WTC11 (cell line): ENCODE measurements at places on chromosomes 5 and 9.

- peak; percentile 57 for DNase-seq
These were observed 44.2 kb downstream of the NIPSNAP3B start for GRCh38 chr9:104808035-104808614.

- peak; percentile 30 for DNase-seq
These were observed 8.5 kb downstream of the GRHPR start for GRCh38 chr9:37430841-37431597.

GRCh38 chr9:90842996-90843395 lies 41.4 kb downstream of the SYK start:
- DNase-seq, result no peak

- DNase-seq, result no peak
These were observed 540.8 kb downstream of the BNC2 start for GRCh38 chr9:16329671-16330113.

DNA sequence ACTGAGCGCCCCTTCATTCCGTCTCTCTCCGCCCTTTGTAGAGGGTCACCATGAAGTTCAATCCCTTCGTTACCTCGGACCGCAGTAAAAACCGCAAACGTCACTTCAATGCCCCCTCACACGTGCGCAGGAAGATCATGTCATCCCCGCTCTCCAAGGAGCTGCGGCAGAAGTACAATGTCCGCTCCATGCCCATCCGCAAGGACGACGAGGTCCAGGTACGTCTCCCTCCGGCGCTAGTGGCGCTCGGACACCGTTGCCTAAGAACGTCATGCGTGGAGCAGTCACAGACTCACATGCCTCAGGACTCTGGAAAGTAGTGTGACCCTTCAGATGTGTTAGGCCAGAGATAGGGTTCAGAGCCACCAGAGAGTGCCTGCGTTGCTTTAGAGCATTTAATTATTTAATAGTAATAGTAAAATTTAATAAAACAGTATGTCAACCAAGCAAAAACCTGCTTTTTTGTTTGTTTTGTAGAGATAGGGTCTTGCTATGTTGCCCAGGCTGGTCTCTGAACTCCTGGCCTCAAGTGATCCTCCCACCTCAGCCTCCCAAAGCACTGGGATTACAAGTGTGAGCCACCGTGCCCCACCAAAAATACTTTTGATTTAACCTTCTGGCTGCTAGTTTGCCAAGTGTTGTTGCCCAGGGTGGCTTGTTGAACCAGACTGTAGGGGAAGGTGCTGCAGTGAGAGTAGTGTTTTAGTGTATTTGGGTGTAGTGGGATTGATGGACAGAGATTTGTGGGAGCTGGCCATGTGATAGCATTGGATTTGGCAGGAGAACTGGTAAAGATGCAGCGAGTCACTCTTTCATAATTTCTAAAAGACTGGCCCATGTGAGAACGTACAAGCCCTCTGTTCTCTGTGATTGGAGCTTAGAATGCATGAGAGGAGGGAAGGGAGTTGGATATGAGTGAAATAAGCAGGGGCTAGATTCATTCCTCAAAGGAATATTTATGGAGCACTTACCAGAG lies 888 bp downstream of the RPL26L1 start:
- DNase-seq, result no peak

DNA sequence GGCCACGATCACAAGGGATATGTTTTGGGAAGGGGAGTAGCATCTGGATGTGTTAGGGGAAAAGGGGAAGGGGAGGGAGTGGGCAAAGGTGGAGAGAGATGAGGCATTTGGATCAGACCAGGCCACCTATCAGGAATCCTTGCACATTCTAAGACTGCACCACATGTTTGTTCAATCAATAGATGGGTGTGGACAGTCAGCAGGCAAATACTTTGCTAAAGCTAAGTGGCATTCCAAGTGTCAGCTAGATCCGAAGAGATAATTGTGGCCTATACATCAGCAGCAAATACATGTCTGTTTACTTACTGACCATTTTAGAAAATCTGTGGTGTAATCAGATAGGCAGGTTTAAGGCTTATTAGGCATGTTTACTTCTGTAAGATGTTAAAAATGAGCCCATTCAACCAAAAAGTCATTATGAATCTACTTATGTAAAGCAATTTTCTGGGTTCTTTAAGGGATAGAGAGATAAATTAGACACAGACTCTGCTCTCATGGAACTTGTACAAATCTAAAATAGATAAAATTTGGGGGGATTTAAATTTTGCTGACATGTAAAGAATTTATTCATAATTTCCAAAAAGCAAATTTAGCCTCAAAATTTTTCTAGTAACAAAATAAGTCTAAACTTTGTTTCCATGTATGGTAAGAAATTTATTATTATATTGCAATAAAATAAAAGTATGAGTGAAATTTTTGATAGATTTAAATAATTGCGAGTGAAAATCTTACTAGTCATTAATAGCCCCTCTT lies 107.3 kb downstream of the SNCAIP start:
- DNase-seq, result no peak

DNA sequence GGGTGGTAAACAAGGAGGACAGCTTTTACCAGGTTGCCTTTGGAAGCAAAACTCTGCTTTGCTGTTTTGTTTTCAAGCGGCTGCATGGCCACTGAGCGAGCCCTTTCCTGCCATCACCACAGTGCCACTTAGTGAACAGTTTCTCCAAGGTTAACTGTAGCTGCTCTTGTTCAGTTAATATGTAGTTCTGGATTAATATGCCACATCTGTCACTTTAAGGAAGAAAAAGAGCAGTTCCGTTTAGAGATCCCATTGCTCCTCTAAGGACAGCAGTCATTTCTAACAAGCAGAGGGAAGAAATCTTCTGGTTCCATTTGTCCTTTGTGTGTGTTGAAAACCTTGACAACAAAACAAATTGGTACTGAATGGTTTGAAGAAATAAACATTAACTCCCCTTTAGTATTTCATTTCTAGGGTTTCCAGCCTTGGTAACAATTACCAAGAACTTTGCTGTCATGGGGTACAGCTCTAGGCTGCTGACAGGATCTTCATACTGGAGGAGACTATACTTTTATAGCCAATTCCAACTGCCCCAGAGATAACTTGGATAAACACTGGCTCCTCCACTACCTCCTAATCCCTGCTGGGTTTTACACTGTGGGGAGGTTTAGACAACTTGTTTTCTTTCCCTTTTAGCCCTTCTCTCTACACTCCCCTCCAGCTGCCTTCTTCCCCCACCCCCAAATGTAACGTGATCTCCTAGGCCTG lies 10.3 kb upstream of the ABL1 start:
- DNase-seq, result no peak

DNA sequence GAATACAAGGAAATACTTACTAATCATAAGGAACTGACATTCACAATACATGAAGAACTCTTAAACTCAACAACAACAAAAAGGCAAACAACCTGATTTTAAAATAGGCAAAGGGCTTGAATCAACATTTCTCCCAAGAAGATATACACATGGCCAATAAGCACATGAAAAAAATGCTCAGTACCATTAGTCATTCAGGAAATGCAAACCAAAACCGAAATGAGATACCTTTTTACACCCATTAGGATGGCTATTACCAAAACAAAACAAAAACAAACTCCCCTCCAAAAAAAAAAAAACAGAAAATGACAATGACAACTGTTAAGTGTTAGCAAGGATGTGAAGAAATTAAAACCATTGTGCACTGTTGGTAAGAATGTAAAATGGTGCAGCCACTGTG lies 104.1 kb upstream of the ZNF462 start:
- DNase-seq, result no peak

DNA sequence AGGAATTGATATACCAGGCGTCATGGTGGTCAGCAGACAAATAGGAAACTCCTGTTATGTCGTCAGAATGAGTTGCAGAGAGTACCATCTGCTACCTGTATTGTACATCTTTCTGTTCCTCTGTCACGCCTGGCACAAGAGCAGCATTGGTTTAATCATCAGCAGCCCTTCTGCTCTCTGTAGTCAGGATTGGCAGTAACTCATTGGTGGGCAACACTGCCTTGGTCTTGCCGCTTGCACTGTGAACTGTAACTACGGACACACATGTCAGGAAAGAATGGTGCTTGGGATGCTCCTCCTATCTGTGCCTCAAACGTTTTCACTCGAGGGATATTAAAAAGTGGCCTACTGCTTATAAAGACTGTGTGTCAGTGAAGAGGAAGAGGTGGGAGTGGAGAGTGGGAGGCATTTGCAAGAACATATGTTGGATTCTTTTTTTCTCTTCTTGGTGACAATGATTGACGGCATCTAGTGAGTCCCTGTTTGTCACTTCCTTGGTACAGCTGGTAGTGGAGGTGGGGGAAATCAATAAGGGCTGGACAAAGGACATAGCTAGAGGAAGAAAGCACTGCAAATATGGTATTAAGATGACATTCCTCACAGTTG lies 76.6 kb downstream of the F2RL2 start:
- DNase-seq, result no peak

DNA sequence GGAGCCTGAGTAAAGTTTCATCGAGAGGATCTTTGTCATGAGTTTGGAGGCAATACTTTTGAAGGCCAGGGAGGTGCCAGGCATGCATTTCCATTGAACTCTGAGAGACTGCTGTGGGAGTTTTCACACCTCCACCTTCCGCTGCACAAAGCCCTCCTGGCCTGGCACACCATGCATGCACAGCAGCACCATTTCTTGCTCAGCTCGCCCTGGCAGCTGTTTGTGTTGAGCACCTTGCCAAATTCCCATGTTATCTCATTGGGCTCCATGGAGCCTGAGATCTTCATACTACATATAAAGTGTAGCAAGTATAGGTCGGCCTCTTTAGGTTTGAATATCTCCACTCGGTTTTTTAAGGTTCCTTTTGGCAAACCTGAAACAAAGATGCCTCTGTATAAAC lies 125.7 kb upstream of the CLINT1 start:
- DNase-seq, result no peak

GRCh38 chr5:80837679-80838078 lies 122.5 kb upstream of the RASGRF2 start:
- no peak for DNase-seq

- DNase-seq, result no peak
These were observed 148.5 kb downstream of the GNAQ start for GRCh38 chr9:77883133-77883532.

- no peak for DNase-seq
These were observed 91.6 kb downstream of the FBXW11 start for GRCh38 chr5:171914726-171915338.

DNA sequence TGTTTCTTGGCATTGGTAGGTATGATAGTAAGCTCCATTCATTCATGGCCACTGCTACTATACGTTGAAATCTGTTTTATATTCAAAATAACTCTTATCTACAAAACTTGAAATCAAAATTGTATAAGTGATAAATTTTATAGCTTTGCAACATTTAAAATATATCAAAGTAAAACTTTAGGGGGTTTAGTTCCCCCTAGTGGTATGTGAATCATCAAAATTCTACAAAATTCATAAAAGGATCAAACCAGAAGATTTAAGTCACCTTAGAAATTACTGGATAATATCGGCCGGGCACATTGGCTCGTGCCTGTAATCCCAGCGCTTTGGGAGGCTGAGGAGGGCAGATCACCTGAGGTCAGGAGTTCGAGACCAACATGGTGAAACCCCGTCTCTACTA lies 243.0 kb upstream of the CDH18 start:
- DNase-seq, result no peak

DNA sequence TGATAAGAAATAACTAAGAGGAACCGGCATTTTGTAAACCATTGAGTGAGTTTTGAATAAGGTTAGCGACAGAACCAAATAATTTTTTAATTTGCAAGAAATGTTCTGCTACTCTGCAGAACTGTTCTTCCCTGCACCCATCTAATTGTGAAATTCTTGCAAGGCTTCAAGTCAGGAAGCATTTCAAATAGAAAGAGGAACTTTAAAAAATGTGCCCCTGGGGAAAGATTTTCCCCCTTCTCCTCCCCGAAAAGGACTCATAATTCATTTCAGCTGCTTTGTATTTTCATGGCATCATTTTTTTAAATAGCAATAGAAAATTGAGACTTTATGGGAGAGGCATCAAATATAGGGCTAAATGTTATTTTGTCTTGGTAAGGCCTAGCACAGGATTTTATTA lies 180.9 kb upstream of the ANKRD55 start:
- no peak for DNase-seq

GRCh38 chr9:78620303-78620702 lies 323.4 kb downstream of the PSAT1 start:
- DNase-seq, result no peak

GRCh38 chr5:77725616-77726015 lies 50.5 kb downstream of the TBCA start:
- no peak for DNase-seq

DNA sequence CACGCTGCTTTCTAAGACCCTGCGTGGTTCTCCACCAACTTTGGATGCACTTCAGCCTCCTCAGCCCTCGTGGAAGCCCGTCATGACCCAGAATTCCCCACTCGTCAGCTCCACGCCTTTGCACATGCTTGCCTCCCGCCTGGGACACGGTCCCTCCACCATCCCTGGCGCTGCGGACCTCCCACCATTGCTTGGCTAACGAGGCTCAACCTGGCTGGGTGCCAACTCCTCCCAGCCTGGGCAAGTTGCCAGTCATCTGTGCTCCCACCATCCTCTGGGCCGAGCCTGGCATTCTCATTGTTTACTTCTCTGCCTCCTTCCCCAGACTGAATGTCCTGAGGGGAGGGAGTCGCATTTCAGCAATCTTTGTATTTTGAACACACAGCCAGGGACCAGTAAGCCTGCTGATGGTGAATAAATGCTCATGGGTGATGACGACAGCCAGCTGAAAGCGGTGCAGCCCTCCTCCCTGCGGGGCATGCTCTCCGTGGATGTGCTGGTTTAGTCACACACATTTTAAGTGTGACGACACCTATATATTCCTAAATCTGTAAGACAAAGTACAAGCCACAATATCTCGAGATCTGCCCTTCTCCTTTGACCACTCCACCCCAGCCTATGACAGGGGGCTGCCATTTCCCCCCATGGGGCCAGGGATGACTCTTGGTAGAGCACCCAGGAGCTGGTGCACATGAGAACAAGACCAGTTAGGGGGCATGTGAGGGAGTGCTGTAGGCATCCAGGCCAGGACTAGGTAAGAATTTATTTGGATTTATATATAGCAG lies 37.6 kb downstream of the ANKRD33B start:
- no peak for DNase-seq

GRCh38 chr9:15277400-15278090 lies 29.5 kb downstream of the TTC39B start:
- DNase-seq, result no peak

GRCh38 chr5:159343295-159344094 lies 13.2 kb upstream of the IL12B start:
- DNase-seq, result no peak

- DNase-seq, result no peak
These were observed 68.6 kb downstream of the ERMP1 start for GRCh38 chr9:5764130-5764868.

DNA sequence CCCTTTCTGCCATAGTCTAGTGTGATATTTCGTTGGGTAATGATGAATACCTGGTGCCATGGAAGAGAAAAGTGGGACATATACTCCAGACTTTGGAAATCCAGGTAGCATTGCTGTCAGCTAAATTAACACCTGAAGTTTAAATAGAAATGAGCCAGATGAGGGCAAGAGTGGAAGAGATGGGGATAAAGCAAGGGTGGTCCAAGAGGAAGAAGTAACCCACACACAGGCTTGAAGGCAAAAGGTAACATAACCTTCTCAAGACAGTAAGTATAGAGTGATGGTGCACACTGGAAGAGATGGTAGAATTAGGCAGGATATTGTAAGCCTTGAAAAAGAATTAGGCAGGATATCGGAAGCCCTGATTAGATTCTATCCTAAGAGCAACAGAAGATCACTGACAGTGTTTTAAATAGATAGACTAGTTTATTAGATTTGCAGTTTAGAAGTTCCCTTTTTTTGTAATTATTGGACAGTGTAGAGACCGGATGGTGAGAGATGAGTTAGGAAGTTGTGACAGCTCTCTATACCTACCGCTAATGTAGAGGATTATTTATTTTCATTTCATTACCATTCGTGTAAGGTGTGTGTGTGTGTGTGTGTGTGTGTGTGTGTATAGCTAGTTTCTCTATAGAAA lies 16.8 kb downstream of the ANXA1 start:
- no peak for DNase-seq

- DNase-seq, result no peak
These were observed 100.1 kb downstream of the RAPGEF6 start for GRCh38 chr5:131534974-131535373.
